Stimulated activated CD4-positive, alpha-beta T cell treated with anti-CD3 and anti-CD28 coated beads, Interleukin-1b, Interleukin-23, amount 100 ng/mL, for 24 hours (primary cell): ENCODE measurements at places on chromosomes 12 and 14.

- no peak for DNase-seq
Measured at GRCh38 chr14:77278461-77279230, 7.6 kb upstream of the NGB start.

DNA sequence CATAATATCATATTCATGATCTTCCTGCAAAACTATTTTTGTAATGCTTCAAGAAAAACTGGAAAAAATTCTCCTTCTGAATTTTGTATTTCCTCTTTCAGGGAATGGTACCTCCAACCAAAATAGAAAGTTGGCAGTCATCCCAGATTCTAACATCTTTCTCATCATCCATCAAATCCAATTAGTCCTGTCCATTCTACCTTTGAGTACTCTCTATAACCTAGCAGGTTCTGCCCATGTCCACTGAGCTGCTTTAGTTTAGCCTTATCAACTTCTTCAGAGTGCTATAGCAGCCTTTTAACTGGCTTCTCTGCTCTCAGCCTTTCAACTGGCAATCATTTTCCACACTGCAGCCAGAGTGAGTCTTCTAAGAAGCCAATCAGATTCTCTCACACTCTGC lies 236.2 kb downstream of the AKAP6 start:
- DNase-seq = no peak

DNA sequence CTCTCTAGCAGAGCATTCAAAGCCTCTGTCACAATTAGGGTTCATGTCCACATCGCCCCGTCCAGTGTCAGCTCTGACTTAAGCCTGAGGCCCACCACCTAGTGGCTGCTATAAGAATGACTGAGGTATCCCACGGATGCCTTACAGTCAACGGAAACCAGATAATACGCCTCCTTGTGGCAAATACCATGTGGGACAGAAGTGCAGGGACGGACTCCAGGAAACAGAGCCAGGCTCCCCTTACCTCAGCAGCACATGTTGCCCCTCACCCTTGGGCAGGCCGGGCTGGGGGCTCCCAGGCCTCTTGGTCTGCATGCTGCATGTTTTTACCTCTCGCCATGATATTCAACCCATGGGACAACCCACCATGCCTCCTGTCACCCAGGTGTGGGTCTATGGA lies 86.3 kb downstream of the VWF start:
- no peak for DNase-seq

DNA sequence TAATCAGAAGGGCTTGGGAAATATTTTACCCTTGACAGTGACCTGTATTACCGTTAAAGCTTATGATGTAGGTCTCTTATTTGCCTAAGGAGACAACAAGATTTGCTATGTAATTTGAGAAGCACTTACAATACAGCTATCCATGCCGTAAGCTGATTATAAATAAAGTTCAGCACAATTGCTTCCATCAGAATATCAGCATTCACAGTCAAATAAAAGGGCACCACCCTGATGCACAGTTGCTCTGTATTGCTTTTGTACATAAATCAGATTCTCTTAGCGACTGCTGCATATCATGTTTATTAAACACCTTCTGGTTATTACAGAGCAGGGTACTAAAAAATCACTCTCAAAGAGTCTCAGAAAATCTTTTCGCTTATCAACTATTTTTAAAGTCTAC lies 67.3 kb upstream of the VRK1 start:
- DNase-seq = no peak

DNA sequence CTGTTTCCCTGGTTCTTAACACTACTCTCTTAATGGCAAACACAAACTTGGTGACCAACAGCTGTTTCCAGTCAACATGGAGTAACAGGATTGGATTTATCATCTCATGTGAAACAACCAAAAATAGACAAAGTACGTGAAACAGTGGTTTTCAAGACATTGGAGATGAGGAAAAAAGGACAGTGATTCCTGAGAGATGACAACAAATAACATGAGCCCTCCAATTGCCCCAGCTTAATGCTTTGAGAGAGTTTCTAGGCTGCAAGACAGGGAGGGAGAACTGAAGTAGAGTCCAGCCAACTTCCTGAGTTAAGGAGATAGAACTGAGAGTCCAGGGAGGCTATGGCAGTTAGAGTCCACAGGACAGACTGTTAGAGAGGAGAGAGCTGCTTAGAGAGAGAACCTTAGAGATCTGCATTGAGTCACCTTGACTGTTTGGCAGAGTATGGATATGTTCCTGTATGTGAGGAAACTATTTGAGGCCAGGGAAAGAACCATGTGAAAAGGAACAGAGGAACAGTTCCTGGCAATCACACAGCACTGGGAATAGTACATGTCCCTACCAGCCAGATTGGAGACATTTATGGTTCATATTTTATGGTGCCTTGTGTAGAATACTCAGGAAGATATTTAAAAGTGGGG lies 106.4 kb downstream of the PCNX1 start:
- DNase-seq = no peak

- DNase-seq = no peak
Measured at GRCh38 chr14:63853831-63854293, 1.1 kb downstream of the SYNE2 start.

GRCh38 chr12:66329941-66330340 lies 27.6 kb downstream of the HELB start:
- no peak for DNase-seq

- DNase-seq = no peak
Measured at GRCh38 chr14:105201925-105202513, 20.9 kb upstream of the NUDT14 start.

DNA sequence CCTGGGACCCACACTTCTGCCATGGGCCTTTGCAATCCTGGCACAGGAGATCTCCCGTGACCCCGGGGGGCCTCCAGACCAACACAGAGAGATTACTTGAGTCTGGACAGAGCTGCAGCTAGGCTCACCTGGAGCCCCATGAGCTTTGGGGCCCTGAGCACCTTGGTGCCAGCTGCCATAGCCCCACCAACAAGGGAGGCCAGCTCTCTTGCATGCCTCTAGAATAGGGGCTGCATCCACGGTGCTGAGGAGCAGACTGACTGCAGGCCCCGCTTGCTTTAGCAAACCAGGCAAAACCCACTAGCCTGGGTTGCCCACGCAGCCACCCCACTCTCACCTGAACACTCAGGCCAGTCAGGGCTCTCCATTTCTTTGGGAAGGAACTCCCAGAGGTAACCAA lies 3.7 kb upstream of the OR4N2 start:
- no peak for DNase-seq

GRCh38 chr12:79982086-79983062 lies 47.5 kb upstream of the PPP1R12A start:
- no peak for DNase-seq

DNA sequence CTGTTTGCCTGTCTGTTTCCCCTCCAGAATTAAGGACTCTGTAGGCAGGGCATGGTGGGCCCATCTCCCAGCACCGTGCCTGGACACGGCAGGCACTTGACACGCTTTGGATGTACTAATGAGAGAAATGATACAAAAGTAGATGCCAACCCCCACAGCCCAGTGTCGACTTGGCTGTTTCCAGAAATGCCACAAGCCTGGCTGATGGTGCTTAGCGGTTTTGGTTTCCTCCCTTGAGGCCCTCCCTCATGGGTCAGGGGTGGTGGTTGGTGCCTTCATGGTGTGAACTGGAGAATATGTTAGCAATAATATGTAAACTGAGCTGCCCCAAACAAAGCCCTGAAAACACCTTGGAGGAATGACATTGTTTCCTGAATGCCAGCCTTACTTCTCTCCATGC lies 55.5 kb upstream of the ESRRB start:
- no peak for DNase-seq

GRCh38 chr12:1920436-1920835 lies 2.0 kb upstream of the CACNA2D4 start:
- no peak for DNase-seq

GRCh38 chr12:125038976-125039625 lies 26.1 kb upstream of the AACS start:
- DNase-seq = no peak

GRCh38 chr14:37252434-37252833 lies 54.7 kb downstream of the MIPOL1 start:
- no peak for DNase-seq

DNA sequence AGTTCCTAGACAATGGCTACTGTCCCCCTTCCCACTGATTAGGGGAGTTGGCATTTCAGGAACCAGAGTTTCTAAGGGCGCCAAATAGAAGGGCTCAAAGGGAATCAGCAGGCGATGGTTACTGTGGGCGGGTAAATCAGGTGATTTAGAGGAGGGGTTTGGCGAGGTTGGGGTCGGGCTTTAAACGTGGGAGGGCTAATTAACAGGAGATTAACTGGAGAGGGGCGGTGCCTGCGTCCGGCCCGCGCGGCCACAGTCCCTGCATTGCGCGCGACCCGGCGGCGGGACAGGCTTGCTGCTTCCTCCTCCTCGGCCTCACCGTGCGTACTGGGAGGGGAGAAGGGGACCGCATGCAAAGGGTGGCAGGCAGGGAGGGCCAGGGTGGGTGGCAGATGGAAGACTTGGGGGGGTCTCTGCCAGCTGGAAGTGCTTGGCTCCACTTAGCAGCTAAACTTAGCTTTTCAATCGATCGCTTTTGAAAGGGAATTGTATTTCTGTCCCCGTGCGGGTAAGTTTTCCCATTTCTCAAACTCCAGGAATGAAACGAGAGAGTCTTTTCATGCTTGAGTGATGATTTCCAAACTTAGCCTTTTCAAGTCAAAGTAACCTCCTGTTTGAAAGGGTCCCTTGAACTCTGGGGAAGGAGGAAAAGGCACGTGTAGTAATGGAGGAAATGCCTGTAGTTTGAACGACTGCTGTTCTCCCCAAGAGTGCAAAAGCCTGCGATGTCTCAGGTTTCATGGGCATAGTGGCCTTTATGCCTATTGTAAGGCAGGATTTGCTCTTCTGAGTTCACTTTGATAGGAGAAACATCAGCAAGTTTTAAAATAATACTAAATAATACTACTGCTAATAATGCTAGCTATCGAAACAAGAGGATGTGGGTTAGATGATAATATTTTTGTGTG lies at the start of gene MGST1:
Gene MGST1 (plus strand): TSS at position 255 of the 908 bp plus-strand sequence. CDS start 6,608 bp downstream, outside the sequence.
- DNase-seq = no peak

DNA sequence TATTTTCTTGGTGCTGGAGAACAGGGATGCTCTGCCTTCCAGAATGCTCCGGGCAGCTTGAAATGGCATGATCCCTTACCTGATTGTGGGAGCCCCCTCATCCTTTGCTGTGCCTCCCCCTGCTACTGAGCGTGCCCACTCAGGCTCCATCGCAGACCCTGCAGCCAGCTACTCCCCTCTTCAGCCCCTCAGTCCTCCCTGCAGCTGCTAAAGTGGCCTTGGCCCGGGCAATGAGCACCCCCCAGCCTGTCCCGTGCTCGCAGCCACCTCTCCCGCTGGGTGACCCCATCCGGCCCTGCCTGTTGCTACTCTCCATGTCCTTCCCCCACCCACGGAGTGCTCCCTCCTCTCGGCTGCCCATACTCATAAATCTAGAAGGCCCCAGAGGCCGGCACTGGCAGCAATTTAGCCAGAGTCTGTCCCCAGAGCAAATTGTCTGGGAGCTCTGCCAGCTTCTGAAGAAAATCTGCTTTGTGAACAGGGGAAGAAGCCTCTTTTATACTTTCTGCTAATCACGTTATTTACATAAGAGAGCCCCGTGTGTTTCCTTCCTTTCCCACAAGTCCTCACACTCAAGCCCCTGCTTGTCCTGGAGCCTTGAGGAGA lies 143.7 kb upstream of the FRMD6 start:
- DNase-seq = no peak

DNA sequence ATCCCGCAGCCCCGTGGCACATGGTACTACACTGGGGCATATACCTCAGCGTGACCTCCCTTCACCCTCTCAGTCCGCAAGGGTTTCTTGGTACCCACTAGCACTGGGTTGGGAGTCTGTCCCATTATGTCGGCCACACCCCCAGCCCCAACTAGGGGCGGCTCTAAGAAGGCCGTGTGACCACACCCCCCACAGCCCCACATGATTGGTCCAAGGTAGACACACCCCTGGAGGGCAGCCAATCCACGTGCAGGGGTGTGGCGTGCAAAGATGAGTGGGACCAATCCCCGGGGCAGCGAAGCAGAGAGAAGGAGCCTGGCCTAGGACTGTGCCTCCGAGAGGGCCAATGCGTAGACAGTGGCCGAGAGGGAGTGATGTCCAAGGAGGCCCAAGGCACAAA lies 34.6 kb upstream of the BEGAIN start:
- DNase-seq = no peak

DNA sequence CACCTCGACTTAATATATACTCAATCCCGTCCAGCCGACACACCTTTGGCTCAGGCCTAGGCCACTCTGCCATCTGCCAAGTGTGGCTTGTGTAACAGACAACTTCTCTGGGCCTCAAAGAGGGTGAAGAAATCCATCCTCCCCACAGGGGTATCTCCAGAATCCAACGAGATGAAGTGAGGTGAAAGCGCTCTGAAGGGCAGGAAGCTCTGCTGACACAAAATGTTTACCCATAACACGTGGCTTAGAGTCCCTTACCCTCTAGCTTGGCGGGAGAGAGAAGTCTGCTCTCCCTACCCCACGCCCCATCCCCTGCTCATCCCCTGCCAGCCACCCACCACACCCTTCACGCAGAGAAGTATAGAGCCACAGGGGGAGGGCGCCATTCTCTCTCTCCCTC lies 13.0 kb downstream of the ZBTB39 start:
- DNase-seq = no peak
